ENCODE measurements at places on chromosomes 6 and 20.

GRCh38 chr6:111823831-111824607 lies 49.2 kb downstream of the FYN start:
- DNase-seq = peak; percentile 86

- DNase-seq = no peak
These were observed at the start of gene GCNT2 for GRCh38 chr6:10521104-10521808. TSS of gene GCNT2 (plus strand) at chr6:10521351. CDS start at chr6:10528912, 7,561 bp downstream.

GRCh38 chr20:46798430-46798829 lies 89.0 kb downstream of the SLC2A10 start:
- no peak for DNase-seq

- peak; percentile 60 for DNase-seq
These were observed 607.7 kb upstream of the CITED2 start for GRCh38 chr6:139982195-139982594.

GRCh38 chr6:124294574-124295200 lies 491.0 kb downstream of the NKAIN2 start:
- DNase-seq = peak; percentile 7

- no peak for DNase-seq
These were observed 115.4 kb downstream of the SCAF8 start for GRCh38 chr6:154848580-154848979.

GRCh38 chr6:40900791-40901190 lies 138.2 kb downstream of the UNC5CL start:
- DNase-seq = no peak

GRCh38 chr6:53111865-53112264 lies 36.8 kb downstream of the GCM1 start:
- DNase-seq = no peak

GRCh38 chr20:20836836-20837235 lies 124.4 kb upstream of the RALGAPA2 start:
- DNase-seq = no peak

- peak; percentile 33 for DNase-seq
These were observed 12.5 kb downstream of the ITPR3 start for GRCh38 chr6:33633462-33634158.

DNA sequence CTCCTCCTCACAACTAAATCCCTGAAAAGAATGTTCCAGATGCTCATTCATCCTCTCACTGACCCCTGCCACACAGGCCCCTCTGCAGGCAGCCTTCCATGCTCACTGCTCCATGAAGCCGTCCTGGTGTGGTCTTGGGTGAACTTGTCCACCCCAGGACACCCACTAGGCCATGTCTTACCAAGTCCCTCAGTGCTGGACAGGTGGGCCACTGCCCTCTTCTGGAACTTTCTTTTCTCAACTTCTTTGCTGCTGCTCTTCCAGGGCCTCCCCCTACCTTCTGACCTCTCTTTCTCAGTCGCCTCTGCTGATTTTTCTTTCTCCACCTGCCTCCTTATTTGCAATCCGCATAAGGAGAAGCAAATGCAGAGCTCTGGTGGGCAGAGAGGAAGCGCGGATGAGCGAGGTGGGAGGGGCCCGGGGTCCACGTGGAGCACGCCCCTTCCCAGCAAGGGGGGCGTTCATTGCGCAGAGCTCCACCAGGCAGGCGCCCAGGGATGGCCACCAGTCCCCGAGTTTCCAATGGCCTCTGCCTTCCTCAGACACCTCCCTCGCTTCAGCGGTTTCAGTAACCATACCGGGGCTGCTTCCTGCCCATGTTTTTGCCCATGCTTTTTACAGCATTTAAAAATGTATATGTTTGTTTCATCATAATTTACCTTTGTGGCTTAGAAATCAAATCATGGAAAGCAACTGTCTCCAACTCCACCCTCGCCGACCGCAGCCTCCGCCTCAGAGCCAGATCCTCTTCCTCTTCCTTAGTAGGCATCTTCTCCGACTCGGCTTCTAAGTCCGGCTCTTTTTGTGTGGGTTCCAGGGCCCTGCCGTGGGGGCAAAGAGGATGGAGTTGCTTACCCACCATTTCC lies 129.6 kb downstream of the ZDHHC14 start:
- DNase-seq = no peak

GRCh38 chr20:32439132-32439829 lies 81.2 kb downstream of the ASXL1 start:
- peak; percentile 96 for DNase-seq

- no peak for DNase-seq
These were observed 66.1 kb downstream of the SYNE1 start for GRCh38 chr6:152571089-152571488.

GRCh38 chr20:38175304-38176180 lies 10.5 kb upstream of the TGM2 start:
- DNase-seq = no peak
